ENCODE measurements at places on chromosomes 16 and 17. TPM values are rescaled to one million over a fixed set of nuclear protein-coding genes. Genes with fewer than 3 reads are reported as not detected.

GRCh38 chr17:1390432-1391367, 9.3 kb downstream of the YWHAE start:
- peaks cover 84% of the 10 kb centered on the region for H3K4me1 ChIP-seq
- no peaks in the 10 kb centered on the region for H3K36me3 ChIP-seq
- H3K27ac ChIP-seq, result no peak overlapping the region
- H3K27me3 ChIP-seq, result no peaks in the 10 kb centered on the region
- H3K4me3 ChIP-seq, result no peak overlapping the region

DNA sequence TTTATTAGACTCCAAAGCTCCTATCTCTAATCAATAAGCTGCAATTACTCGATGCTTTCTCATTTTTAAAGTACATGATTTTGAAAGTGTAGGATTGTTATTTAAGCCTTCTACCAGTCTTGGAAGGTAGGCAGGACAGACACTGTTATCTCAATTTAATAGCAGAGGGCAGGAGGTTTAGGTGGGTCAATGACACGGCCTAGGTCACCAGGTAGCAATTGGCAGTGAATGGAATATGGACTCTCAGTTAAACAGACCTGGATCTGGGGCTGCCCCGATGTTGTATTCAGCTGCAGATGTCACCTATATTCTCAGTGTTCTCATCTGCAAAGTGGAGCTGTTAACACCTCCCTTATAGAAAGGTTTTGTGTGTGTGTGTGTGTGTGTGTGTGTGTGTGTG, 124.4 kb upstream of the ANKFN1 start:
- no peak for DNase-seq
- no peak overlapping the region for H3K27ac ChIP-seq
- no peak overlapping the region for H3K4me3 ChIP-seq
- no peaks in the 10 kb centered on the region for H3K36me3 ChIP-seq
- no peaks in the 10 kb centered on the region for H3K4me1 ChIP-seq
- H3K27me3 ChIP-seq, result no peaks in the 10 kb centered on the region

- no peak overlapping the region for H3K27ac ChIP-seq
- no peaks in the 10 kb centered on the region for H3K4me1 ChIP-seq
- DNase-seq, result no peak
- H3K4me3 ChIP-seq, result no peak overlapping the region
These were observed 69.8 kb downstream of the SHISA9 start for GRCh38 chr16:12971241-12971640.

- peaks cover 42% of the 10 kb centered on the region for H3K4me1 ChIP-seq
- H3K27me3 ChIP-seq, result no peaks in the 10 kb centered on the region
- peaks cover 16% of the 10 kb centered on the region for H3K36me3 ChIP-seq
These were observed 568 bp upstream of the TNK1 start for GRCh38 chr17:7380321-7380720.

Gene FAM171A2
- 1.2 TPM for total RNA-seq

Gene MPO
- total RNA-seq, result not detected
